ENCODE measurements at places on chromosomes 3 and 15.
A peak's percentile ranks its signal among the peaks of the same experiment; 100 is the strongest.

GRCh38 chr3:58337190-58337589, 4.5 kb downstream of the PXK start:
- DNase-seq: no peak

DNA sequence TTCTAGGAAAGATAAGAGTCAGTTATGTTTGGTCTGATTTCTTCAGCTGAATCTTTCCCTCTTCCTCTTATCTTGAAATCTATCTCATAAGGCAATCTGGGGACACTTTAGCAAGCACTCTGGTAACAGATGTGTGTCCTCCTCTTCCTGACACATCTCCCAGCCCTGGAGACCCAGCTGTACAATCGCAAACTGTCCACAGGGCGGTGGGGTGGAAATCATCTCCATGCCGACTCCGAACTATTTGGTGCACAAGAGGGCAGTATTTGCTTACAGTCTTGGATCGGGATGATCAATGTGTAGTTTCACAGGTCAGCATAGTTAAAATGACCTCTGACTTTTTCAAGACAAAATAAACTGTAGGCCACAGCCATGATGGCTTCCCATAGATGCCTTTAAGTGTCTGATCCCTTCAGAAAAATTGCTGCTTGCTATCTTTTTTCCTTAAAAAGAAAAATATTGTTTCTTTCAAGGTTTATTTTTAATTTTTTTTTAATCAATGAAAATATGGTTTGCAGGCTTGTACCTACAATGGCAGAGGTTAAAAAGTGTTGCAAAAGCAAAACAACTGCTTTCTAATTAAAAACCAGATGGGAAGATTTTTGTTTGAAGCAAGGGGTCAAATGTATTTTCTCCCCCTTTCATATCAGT, 17.7 kb downstream of the EEFSEC start:
- DNase-seq: peak; percentile 80

GRCh38 chr15:69380100-69380725, 33.9 kb upstream of the KIF23 start:
- no peak for DNase-seq

- no peak for DNase-seq
Measured at GRCh38 chr3:162865466-162865865, 1368.9 kb downstream of the OTOL1 start.

- DNase-seq: no peak
Measured at GRCh38 chr3:185473290-185473815, 25.5 kb downstream of the TMEM41A start.

All from COLO829 (cell line).